ENCODE measurements at places on chromosomes 7 and 10.

DNA sequence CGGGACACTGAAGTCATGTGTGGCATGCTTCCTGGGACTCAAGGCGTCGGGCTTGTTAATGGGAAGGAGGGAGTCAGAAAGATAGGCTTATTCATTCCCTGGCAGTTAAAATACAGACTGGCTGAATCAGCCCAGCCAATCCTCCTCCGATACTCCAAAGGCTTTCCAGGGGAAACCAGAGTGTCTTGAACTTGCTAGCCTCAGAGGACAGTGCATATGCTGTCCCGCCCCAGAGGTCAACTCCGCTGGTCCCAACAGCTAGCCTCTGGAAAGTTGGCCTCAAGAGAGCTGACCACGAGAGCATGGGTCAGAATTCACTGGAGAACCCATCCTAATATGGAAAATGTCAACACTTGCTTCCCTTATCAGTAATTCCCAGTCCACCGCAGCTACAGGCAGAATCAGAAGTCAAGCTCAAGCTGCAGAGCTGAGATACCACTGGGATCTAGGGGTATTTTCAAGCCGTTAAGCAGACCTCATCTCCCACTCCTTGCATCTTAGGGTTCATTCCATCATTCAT, 43.0 kb downstream of the ELMO1 start:
- DNase-seq = no peak

DNA sequence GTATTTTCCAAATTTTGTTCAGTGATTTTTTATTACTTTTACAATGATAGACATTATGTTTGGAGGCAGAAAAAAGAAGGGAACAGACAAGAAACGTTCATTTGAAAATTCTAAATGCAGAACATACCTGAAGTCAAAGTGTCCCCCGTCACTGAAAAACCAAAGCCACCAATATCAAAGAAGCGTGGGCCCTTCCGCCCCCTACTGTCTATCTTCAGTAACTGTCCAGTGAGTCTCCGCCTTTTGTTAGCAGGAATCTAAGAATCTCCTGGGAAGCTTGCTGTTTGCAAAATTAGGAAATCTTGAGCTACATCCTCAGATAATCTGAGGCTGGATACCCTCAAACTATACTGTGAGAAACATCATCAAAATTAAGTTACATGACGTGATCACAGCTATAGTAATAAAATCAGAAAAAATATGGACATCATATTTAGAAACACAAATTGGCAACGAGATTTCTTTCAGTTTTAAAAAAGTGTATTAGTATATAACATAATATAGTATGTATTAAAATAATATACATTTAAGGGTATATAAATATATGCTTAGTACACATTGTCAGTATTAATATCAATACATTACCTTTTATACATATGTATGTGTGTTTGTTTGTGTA, 169.3 kb upstream of the AKR1E2 start:
- peak; percentile 6 for DNase-seq

GRCh38 chr10:129968020-129968852, 4.2 kb upstream of the EBF3 start:
- no peak for DNase-seq

DNA sequence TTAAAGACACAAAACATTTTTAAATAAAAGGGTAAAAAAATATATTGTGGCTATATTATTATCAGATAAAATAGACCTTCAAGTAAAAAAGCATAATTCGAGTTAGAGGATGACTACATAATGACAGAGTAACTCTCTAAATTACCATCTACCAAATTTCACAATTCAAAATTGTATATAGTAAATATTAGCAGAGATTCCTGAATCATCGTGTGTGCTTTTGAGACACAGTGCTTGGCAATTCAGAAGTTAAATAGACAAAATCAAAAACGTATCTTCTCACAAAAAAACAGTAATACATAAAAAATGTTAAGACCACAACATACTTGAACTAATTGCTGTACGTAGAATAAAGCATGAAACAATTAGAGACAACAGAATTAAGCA, 110.4 kb downstream of the AHR start:
- no peak for DNase-seq

DNA sequence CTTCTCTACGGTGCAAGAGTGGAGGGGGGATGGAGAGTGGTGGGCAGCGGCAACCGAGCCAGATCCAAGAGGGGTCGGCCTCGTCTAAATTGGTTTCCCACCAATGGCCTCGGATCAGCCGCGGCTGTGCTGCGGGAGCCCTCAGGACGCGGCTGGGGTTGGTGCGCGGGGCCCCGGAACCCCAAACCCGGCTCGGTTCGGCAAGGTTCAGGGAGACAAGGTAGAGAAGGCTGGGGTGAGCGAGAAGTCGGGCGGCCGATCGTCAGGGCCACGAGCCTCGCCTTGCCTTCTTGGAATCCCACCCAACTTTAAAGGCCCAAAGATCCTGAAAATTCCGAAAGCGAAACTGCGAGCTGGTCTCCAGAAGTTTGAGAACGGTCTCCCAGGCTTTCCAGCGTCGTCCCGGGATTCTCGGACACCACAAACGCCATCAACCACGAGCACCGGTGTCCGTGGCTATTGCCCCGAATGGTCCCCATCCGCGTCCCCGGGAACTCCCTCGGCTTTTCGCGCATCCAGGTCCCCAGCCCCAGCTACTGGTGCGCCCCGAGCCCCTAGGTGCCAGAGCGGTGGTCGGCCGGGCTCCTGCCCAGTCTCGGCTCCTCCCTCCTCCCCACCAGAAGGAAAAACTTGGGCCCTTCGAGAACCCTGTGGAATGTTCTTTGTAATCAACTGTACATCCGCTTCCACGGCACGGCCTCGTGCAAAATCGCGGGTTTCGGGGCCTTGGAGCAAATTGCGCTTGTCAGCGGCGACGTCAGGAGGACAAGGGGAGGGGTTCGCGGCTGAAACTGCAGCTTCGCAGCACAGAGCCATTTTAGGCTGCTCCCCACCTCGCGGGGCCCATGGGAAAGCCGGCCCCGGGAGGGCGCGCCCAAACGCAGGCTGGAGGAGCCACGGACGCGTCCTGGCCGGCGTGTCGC, 3.2 kb downstream of the SFMBT2 start:
- DNase-seq = no peak

DNA sequence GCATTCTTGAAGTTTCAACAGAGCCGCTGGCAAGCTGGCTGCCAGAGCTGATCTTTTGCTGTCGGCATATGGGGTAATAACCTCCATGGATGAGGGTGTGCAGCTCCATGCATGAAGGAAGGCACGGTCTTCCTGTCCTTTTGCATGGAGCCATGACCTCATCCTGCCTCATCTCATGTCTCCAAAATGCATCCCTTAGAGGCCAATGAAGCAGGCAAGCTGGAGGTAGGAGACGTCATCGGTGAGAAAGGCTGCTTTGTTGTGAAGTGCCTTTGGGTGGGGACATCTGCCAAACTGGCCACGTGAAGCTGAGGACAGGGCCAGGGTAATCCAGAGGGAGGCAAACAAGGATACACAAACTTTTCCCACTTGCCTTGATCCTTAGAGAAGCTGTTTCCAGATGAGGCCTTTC, 161.5 kb upstream of the TBX20 start:
- no peak for DNase-seq

GRCh38 chr7:73308074-73308664, 457 bp downstream of the NSUN5 start:
- DNase-seq = no peak

DNA sequence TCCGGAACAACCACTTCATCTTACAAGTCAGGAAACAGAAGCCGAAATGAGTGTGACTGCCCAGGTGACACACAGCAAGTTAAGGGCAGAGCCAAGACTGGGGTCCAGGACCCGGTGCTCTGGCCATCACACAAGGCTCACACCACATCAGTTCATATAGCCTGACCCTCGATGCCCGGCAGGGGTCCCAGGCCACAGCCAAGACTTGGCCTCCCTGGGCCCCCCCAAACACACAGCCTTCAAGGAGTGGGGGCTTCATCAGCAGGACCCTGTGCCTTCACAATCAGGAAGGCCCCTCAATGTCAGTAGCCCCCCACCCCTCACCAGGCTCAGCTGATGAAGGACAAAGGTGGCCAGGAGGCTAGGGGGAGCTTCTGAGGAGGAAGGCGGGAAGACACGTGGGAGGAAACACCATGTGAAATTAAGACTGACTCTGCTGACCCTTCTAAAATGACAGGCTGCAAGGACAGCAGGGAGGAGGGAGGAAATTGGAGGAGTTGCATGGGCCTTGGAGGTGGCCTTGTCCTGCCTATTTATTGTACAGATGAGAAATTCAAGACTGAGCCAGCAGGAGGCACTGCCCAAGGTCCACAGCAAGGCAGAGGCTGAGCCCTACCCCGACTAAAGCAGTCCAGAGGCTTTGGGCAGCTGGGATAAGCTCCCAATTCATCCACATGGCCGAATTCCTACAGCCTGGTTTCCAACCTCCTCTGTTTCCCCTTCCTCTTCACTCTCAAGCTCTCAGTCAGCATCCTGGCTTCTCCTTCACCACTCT, 216.1 kb upstream of the ZMIZ1 start:
- DNase-seq = no peak

GRCh38 chr10:15211464-15211979, 43.0 kb upstream of the NMT2 start:
- DNase-seq = no peak

DNA sequence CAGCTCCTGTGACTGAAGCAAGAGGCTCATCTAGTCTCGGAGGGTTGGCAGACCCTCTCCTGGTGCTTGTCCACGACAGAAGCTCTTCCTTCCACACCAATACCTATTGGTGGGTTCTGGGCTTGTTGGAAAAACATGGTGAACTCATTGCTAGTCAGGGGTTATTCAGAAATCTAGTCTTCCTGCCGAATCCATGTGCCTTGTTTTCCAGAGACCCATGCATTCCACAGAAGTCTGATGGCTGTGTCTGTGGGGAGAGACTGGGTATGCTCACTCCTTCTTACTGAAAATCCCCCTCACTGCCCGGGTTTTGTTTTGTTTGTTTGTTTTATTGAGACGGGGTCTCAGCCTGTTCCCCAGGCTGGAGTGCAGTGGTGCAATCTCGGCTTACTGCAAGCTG, 138.3 kb downstream of the DNAJB6 start:
- DNase-seq = no peak

DNA sequence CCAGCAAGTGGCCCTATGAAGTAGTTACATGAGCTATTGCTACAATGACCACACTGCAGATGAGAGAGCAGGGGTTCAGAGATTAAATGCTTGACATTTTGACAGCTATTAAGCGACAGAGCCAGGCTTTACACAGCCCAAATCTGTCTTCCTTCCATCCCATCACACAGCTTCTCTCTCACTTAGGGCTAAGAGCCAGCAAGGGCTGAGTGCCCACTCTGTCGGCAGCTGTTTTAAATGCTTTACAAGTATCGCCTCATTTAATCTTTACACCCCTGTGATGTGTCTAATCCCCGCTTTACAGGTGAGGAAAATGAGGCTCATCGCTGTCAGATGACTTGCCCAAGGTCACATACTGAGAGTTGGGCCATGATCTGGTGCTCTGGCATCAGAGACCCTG, 15.2 kb upstream of the OPALIN start:
- no peak for DNase-seq

- no peak for DNase-seq
Observed at GRCh38 chr10:112970021-112970420, 20.0 kb downstream of the TCF7L2 start.

- DNase-seq = no peak
Observed at GRCh38 chr7:150685219-150686029, at the start of gene GIMAP2. Gene GIMAP2 (plus strand): TSS chr7:150685706. CDS start chr7:150687060, 1,354 bp downstream.

GRCh38 chr7:151243408-151244195, 4.9 kb downstream of the SMARCD3 start:
- DNase-seq = no peak

DNA sequence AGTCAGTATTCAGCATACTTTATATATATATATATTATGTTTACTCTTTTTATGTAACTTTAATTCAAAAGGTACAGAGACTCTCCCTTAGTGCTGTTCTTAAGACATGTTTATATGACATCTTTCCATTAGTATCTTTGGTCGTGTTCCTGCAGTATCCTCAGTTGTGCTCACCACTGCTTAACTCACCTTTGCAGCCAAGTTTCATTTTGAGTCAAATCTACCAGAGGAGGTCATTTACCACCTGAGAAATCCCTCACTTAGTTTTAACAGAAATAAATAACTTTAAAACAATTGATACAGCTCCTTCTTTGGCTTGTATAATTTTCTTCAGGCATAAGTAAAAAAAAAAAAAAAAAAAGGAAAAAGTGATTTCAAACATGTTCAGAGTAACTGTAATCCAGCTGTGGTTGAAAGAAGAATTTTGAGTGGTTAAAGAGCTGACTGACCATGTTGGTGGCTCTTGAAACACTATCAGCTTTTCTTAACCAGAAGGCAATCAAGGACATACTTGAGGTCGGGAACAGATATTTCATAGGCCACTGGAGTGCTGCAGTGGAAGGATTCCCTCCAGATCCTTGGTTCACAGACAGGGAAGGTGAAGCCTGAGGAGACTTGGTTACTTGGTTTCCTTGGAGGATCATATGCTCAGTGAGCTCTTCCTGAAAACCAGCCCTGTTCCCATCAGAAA, 116.8 kb downstream of the AUTS2 start:
- no peak for DNase-seq

- DNase-seq = no peak
Observed at GRCh38 chr7:107467972-107468371, 1.9 kb upstream of the GPR22 start.

DNA sequence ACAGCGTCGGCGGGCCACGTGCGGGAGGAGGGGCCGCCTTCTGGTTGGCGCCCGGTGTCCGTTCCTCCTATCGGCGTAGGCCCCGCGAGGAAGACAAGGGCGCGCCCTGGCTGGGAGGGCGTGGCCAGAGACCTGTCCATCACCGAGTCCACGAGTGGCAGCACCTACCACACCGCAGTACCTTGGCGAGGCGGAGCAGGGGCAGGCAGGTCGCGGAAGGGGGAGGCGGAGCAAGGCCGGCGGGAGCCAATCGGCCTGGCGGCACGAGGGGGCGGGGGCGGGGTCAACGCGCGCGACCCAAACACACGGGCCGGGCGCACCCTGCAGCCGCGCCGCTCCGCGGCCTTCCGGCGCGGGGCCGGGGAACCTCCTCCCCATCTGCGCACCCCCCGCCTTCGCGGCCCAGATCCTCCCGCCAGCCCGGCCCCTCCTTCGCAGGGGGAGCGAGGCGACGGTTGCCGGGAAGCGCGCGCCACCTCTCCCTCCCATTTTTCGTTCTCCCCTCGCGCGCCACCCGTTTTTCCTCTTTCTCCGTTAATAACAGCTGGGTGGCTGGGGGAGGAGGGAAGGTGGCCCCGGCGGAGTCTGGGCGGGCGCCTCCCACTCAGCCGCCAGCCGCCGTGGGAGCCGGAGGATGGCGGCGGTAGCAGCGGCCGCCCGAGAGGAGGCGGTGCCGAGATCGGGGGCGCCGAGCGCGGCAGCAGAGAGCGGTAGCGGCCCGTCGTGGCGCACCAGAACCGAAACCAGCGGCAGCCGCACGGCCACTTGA, at the start of gene ZNRF2:
Gene ZNRF2, plus strand, starts transcription at position 300 of the 769 bp plus-strand sequence. CDS start 761 bp downstream, outside the sequence.
- peak; percentile 100 for DNase-seq
